ENCODE measurements at places on chromosomes 3 and 15.

DNA sequence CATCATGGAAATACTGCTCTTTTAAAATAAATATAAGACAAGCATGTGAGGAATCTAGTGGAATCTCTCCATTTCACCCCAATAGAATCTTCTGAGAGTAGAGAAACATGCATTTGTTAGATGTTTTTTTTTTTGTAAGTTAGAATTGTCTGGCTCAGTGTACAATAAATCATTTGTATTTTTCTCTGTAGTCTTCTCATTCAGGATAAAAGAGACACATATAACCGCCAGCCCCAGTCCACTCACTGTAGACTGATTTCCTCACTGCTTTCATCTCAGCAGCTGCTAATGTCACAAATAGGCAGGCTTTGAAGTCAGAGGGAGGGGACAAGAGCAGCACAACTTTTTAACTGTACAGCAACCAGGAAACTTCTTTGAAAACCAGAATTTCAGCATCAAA lies 140.2 kb upstream of the RBMS3 start:
- H3K27me3 ChIP-seq = no peaks in the 10 kb centered on the region
- no peak overlapping the region for H3K27ac ChIP-seq
- no peaks in the 10 kb centered on the region for H3K36me3 ChIP-seq
- no peak overlapping the region for H3K4me3 ChIP-seq
- DNase-seq = no peak
- peaks cover 4% of the 10 kb centered on the region for H3K4me1 ChIP-seq

- no peak for DNase-seq
- H3K36me3 ChIP-seq = no peaks in the 10 kb centered on the region
- H3K4me3 ChIP-seq = no peak overlapping the region
- no peak overlapping the region for H3K27ac ChIP-seq
These were observed 10.5 kb downstream of the SEMA4B start for GRCh38 chr15:90211440-90212143.

GRCh38 chr3:123386477-123387040 lies 62.3 kb downstream of the ADCY5 start:
- no peak overlapping the region for H3K4me3 ChIP-seq
- no peaks in the 10 kb centered on the region for H3K36me3 ChIP-seq
- H3K27ac ChIP-seq = no peak overlapping the region

GRCh38 chr3:31014317-31015040 lies 120.0 kb upstream of the GADL1 start:
- no peaks in the 10 kb centered on the region for H3K4me1 ChIP-seq
- H3K27me3 ChIP-seq = no peaks in the 10 kb centered on the region
- H3K27ac ChIP-seq = no peak overlapping the region
- no peak overlapping the region for H3K4me3 ChIP-seq
- DNase-seq = no peak
- H3K36me3 ChIP-seq = no peaks in the 10 kb centered on the region

- peaks cover 32% of the 10 kb centered on the region for H3K36me3 ChIP-seq
- DNase-seq = no peak
- no peaks in the 10 kb centered on the region for H3K27me3 ChIP-seq
- no peak overlapping the region for H3K27ac ChIP-seq
These were observed 47.0 kb downstream of the CALML4 start for GRCh38 chr15:68158046-68158628.

DNA sequence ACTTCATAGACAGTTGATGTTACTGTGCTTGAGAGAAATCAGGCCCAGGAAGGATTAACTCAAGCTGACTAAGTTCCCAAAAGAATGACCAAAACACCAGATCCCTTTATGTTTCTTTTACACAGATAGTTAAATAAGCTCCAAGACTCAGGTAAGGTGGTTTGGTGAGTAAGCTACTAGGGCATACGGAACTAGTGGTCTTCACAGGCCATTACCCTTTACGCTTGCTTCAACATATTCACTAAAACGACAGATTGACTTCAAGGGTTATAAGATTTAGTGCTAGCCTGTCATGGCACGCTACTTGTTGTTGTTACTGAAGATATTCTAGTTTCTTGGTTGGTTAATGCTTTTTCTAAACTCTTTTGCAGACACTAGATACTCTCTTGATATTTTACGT lies 369.3 kb downstream of the LPP start:
- peaks cover 19% of the 10 kb centered on the region for H3K36me3 ChIP-seq
- H3K4me1 ChIP-seq = no peaks in the 10 kb centered on the region
- H3K27me3 ChIP-seq = no peaks in the 10 kb centered on the region
- no peak overlapping the region for H3K27ac ChIP-seq
- H3K4me3 ChIP-seq = no peak overlapping the region

DNA sequence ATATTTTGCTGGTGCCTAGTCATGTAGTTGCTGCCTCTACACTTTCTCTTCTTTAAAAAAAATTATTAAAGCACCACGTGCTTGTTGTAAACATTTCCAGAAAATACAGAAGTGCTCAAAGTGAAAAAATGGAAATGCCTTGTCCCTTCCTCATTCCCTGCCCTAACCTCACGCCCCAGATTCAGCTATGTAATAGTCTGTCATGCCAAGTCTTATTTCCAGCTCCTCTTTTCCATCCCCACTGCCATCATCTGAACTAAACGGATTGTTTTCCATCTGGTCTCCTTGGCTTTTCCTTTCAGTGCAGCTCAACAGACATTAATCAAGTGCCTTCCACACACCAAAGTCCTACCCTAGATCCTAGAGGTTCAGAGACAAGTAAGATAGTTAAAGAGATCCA lies 15.5 kb downstream of the ZNF774 start:
- no peaks in the 10 kb centered on the region for H3K27me3 ChIP-seq
- no peak overlapping the region for H3K27ac ChIP-seq
- peaks cover 15% of the 10 kb centered on the region for H3K4me1 ChIP-seq
- no peaks in the 10 kb centered on the region for H3K36me3 ChIP-seq
- DNase-seq = no peak

DNA sequence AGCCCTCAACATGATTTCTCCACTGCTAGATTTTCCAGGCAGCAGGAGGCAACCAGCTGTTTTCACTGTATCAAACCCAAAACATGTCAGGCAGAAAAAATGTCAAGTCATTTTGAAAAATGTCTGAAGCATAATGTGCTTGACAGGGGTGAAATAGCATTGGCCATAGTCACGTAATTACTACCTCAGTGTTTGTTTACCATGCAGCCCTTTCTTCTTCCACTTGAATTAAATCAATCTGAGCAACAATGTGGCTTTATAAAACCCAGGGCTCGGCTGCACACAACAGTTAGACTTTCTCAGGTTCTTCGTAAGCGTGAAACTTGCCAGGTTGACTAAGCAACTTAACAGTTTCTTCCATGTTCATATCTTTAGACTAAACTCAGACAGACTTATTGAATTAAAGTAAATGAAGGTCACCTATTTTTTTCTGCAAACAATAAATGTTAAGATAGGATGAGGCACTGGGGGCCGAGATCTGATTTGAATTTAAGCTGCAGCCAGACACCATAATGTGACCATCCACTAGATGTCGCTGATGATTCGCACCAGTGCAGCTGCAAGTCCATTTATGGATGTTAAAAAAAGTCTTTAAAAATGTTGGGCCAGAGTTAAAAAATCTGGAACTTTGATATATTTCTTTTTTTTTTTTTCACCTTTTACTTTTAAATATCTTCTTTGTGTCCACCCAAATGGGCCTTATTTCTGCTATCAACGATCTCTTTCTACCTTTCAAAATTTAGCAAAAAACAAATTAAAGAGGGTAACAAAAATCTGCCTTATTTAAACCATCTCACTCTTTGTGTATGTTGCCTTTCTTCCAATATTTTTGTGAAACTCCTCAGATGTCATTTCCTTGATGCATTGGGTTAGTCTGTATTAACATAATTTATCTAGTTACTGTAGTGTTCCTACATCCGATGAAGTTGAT lies 305.9 kb downstream of the CACNA2D3 start:
- DNase-seq = peak; percentile 24
- no peaks in the 10 kb centered on the region for H3K36me3 ChIP-seq
- peaks cover 3% of the 10 kb centered on the region for H3K27me3 ChIP-seq
- no peak overlapping the region for H3K27ac ChIP-seq

DNA sequence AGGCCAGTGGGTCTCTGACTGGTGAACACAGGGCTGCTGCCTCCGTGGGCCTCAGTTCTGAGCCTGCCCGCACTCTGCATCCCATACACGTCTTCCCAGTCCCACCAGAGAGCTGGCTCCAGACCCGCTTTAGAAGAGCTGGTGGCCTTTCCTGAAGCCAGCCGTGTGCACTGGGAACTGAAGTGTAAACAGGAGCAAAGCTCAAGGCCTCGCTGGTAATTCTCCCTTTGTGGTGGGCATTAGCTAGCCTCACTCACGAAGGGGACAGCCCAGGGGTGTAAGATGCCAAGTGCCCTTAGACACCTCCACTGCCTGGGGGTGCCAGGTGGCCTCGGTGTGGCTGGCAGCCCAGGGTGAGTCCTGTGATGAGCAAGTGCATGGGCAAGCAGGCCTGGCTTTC lies 12.9 kb upstream of the LINGO1 start:
- H3K4me1 ChIP-seq = no peaks in the 10 kb centered on the region
- H3K36me3 ChIP-seq = no peaks in the 10 kb centered on the region
- H3K4me3 ChIP-seq = no peak overlapping the region
- no peak for DNase-seq
- H3K27me3 ChIP-seq = peaks cover 14% of the 10 kb centered on the region
- no peak overlapping the region for H3K27ac ChIP-seq

DNA sequence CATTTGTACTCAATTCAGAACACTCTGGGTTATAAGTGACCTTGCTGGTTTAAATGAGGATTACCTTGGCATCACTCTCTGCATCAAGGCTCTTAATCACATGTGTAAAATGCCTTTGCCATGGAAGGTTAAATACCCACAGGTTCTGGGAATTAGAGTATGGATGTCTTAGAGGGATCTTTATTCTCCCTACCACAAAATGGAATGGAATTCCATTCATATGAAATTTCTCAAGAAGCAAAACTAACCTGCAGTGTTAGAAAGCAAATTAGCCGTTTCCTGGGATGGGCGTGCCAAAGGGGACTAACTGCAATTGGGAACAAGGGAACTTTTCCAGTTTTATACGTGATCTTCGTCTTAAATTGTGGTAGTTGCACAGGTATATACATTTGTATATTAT lies 39.8 kb downstream of the TBL1XR1 start:
- no peak overlapping the region for H3K27ac ChIP-seq
- H3K36me3 ChIP-seq = peaks cover 43% of the 10 kb centered on the region
- no peak overlapping the region for H3K4me3 ChIP-seq
- no peaks in the 10 kb centered on the region for H3K27me3 ChIP-seq
- H3K4me1 ChIP-seq = peaks cover 39% of the 10 kb centered on the region
- no peak for DNase-seq

- H3K27ac ChIP-seq = no peak overlapping the region
- no peaks in the 10 kb centered on the region for H3K4me1 ChIP-seq
- no peak for DNase-seq
- peaks cover 4% of the 10 kb centered on the region for H3K27me3 ChIP-seq
These were observed 55.5 kb downstream of the CLEC3B start for GRCh38 chr3:45081506-45082141.

DNA sequence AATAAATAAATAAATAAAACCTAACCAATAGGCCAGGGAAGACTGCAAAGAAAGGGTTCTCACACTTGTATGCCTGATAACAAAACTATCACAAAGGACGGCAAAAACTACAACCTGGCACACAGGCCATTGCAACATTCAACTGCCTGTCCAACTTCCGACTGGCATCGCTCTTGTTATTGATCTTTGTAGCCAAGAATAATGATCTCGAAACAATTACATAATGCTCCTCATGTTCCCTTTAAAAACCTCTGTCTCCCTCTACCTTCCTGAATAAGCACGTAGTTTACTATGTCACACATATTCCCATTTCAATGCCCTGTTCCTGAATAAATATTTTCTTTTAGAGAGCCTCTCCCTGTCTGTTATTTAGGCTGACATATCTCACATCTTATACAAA lies 74.3 kb downstream of the B3GNT5 start:
- H3K4me3 ChIP-seq = no peak overlapping the region
- no peaks in the 10 kb centered on the region for H3K36me3 ChIP-seq
- DNase-seq = no peak
- H3K4me1 ChIP-seq = peaks cover 35% of the 10 kb centered on the region
- no peak overlapping the region for H3K27ac ChIP-seq
- no peaks in the 10 kb centered on the region for H3K27me3 ChIP-seq

DNA sequence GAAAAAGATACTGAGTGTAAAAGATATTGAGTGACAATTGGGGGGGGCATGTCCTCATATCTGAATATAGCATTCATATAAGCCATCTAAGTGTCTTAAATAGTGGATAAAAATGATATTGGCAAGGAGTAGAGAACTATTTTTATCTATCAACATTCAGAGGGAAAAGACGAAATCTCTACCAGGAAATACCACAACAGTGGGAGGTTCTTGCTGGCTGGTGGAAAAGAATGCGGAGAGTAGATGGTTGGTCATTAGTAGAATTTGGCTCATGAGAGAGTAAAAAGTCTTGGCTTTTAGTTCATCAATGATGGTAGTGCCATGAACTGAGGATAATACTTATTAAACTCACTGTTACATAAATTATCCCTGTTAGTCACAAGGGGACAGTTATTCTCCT lies 4.8 kb upstream of the TCF12 start:
- peaks cover 18% of the 10 kb centered on the region for H3K4me1 ChIP-seq
- H3K27me3 ChIP-seq = no peaks in the 10 kb centered on the region
- H3K27ac ChIP-seq = no peak overlapping the region
- no peak overlapping the region for H3K4me3 ChIP-seq
- peaks cover 7% of the 10 kb centered on the region for H3K36me3 ChIP-seq

DNA sequence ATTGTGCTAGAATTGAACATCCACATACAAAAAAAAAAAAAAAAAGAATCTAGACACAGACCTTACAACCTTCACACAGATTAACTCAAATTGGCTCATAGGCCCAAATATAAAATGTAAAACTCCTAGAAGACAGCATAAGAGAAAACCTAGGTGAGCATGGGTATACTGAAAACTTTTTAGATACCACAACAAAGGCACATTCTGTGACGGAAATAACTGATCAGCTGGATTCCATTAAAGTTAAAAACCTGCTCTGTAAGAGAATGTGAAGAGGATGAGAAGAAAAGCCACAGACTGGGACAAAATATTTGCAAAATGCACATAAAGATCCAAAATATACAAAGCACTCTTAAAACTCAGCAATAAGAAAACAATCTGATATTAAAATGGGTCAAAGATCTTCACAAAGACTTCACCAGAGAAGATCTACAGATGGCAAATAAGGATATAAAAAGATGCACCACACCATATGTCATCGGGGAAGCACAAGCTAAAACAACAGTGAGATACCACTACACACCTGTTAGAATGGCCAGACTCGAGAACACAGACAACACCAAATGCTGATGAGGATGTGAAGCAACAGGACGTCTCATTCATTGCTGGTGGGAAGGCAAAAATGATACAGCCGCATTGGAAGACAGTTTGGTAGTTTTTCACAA lies 167.9 kb downstream of the PDE8A start:
- no peak for DNase-seq
- peaks cover 5% of the 10 kb centered on the region for H3K36me3 ChIP-seq
- H3K27ac ChIP-seq = no peak overlapping the region
- peaks cover 19% of the 10 kb centered on the region for H3K4me1 ChIP-seq
- no peaks in the 10 kb centered on the region for H3K27me3 ChIP-seq
- no peak overlapping the region for H3K4me3 ChIP-seq

GRCh38 chr3:156602424-156602823 lies 47.5 kb upstream of the SSR3 start:
- no peak overlapping the region for H3K27ac ChIP-seq
- H3K27me3 ChIP-seq = peaks cover 17% of the 10 kb centered on the region
- no peak for DNase-seq
- H3K4me3 ChIP-seq = no peak overlapping the region
- H3K36me3 ChIP-seq = no peaks in the 10 kb centered on the region
